Heart left ventricle (tissue), 16 donors: ENCODE measurements at places on chromosomes 5 and 9. TPM values are rescaled to one million over a fixed set of nuclear protein-coding genes. Genes with fewer than 3 reads are reported as not detected.

Gene KCNT1
- 7.4 TPM for total RNA-seq

DNA sequence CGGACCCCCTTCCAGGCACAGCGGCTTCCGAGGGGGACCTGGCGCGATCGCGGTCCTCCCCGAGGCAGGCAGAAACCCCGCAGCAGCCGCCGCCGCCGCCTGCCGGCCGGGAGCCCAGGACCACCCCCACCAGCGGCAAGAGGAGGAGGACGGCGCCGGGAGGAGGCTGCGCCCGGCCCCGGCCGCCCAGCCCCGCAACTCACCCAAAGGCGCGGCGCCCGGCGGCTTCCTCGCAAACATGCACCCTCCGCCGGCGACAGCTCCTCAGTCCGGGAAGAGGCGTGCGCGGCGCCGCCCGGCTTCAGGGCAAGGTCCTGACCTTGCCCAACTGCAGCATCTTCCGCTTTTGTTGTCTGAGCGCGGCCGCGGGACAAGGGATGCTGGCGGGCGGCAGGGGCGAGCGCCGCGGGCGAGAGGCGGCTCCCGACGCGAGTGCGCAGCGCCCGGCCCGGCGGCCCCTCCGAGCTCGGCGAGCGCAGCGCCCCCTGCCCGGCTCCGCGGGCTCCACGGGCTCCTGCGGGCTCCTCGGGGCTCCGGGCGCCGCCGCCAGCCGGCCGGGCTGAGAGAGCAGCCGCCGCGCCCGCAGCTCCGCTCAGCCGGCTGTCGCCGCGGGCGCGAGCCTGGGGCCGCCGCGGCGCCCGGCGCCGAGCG is 507 bp downstream of the CTNND2 start:
- H3K4me1 ChIP-seq = no peaks in the 10 kb centered on the region
- peak; percentile 52 for DNase-seq
- peak overlapping the region; percentile 17 for H3K27ac ChIP-seq
- H3K4me3 ChIP-seq = peak overlapping the region; percentile 52
- peaks cover 12% of the 10 kb centered on the region for H3K27me3 ChIP-seq

DNA sequence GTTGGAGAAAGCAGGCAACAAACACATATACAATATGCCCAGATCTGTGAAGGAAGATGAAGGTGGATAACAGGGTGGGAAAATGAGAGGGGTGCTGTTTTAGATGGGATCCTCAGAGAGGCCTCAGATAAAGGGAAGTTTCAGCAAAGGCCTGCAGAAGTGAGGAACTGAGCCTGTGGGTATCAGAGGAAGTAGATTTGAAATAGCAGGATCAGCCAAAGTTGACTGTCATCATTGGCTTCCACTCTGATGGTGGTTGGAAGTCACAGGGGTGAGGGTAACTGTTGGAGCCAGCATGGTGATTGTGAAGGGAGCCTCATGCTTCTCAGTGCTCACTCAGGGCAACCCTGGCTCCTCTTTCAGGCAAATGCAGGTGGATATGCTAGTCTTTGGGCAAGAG is 607.2 kb upstream of the CLINT1 start:
- H3K27ac ChIP-seq = no peak overlapping the region
- no peaks in the 10 kb centered on the region for H3K36me3 ChIP-seq
- no peak overlapping the region for H3K4me3 ChIP-seq
- H3K4me1 ChIP-seq = peaks cover 16% of the 10 kb centered on the region

Gene ORM2
- total RNA-seq = not detected

GRCh38 chr9:107721705-107722245 is 232.2 kb upstream of the KLF4 start:
- no peaks in the 10 kb centered on the region for H3K36me3 ChIP-seq
- no peaks in the 10 kb centered on the region for H3K27me3 ChIP-seq
- no peak overlapping the region for H3K27ac ChIP-seq
- H3K4me3 ChIP-seq = no peak overlapping the region
- DNase-seq = no peak

- no peak for DNase-seq
- no peak overlapping the region for H3K4me3 ChIP-seq
- H3K27me3 ChIP-seq = no peaks in the 10 kb centered on the region
Measured at GRCh38 chr9:26326563-26326962, 566.0 kb downstream of the CAAP1 start.

GRCh38 chr5:2569774-2570542 is 181.5 kb downstream of the IRX2 start:
- no peaks in the 10 kb centered on the region for H3K36me3 ChIP-seq
- H3K4me3 ChIP-seq = no peak overlapping the region
- no peaks in the 10 kb centered on the region for H3K27me3 ChIP-seq
- no peaks in the 10 kb centered on the region for H3K4me1 ChIP-seq

GRCh38 chr5:2378108-2378507 is 373.4 kb downstream of the IRX2 start:
- H3K4me1 ChIP-seq = no peaks in the 10 kb centered on the region
- no peaks in the 10 kb centered on the region for H3K27me3 ChIP-seq
- H3K27ac ChIP-seq = no peak overlapping the region
- no peak for DNase-seq
- no peaks in the 10 kb centered on the region for H3K36me3 ChIP-seq

Gene C9orf50
- not detected for total RNA-seq

- no peak overlapping the region for H3K4me3 ChIP-seq
- H3K27me3 ChIP-seq = no peaks in the 10 kb centered on the region
- DNase-seq = no peak
Measured at GRCh38 chr5:109063223-109063622, 315.5 kb downstream of the FER start.

DNA sequence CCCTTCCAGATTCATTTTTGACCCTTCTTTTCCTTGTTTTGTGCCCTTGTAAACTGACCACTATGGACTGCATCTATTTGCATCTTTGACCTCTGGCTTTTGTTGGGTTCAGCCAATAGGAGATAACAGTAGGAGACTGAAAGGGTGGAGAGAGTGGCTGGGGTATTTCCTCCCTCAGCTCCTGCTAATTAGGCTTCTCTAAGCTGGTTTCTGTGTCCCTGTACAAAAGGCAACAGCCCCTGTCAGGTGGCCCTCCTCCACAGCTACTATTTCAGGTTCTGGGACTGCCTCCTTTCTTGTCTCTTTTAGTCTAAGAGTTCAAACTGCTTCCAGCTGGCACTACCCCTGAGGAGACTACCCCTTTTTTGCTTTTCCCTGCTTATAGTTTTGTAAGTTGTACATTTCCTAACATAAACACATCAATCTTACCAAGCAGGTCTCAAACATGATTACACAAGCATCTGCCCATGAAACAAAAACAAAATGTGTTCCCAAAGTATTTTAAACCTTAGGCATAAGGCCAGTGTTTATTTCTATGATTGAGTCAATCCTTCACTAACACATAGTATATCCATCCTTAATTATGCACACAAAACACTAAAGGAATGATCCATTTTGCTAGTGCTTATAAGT is 262.0 kb upstream of the TRPM3 start:
- no peaks in the 10 kb centered on the region for H3K4me1 ChIP-seq
- H3K27me3 ChIP-seq = no peaks in the 10 kb centered on the region
- H3K4me3 ChIP-seq = no peak overlapping the region
- no peak for DNase-seq
- H3K27ac ChIP-seq = no peak overlapping the region
- no peaks in the 10 kb centered on the region for H3K36me3 ChIP-seq

GRCh38 chr5:11733185-11733839 is 170.9 kb downstream of the CTNND2 start:
- DNase-seq = no peak
- no peaks in the 10 kb centered on the region for H3K4me1 ChIP-seq
- no peak overlapping the region for H3K27ac ChIP-seq
- H3K4me3 ChIP-seq = no peak overlapping the region

Gene RORB
- total RNA-seq = 2.9 TPM

GRCh38 chr9:113568571-113569321 is 105.2 kb downstream of the RGS3 start:
- no peaks in the 10 kb centered on the region for H3K27me3 ChIP-seq
- H3K36me3 ChIP-seq = no peaks in the 10 kb centered on the region
- H3K4me1 ChIP-seq = peaks cover 92% of the 10 kb centered on the region
- H3K27ac ChIP-seq = peak overlapping the region; percentile 95
- no peak overlapping the region for H3K4me3 ChIP-seq
- DNase-seq = peak; percentile 58

DNA sequence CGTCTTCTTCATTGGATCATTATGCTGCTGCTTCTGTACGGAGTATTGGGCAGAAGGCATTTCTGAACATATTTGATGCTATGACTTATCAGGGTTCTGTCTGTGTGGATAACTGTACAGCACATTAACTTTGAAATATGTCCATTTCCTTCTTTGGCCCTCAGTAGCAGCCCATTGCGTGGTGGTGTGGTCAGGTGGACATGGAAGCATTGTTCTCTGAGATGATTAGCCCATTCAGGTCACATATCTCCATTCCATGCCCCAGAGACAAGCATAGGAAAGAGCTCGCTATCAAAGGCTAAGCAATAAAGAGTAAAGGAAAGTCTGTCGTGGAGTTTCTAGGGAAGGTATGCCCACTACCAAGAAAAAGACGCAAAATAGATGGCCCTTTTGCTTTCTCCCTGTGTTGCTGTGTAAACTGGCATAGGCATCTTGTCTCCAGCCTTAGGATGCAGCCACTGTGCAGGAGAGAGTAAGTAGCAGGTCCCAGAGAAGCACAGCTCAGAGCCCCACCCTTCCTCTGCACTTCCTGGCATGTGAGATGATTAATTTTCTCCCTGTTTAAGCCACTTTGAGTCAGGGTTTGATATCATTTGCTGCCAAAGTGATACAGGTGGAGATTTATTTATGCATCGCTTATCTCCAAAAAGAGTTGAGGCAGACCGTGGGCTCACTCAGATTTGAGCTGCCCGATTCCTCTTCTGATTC is 221.9 kb downstream of the PDZD2 start:
- DNase-seq = no peak
- H3K4me3 ChIP-seq = no peak overlapping the region
- no peaks in the 10 kb centered on the region for H3K36me3 ChIP-seq
- H3K4me1 ChIP-seq = peaks cover 10% of the 10 kb centered on the region
- no peaks in the 10 kb centered on the region for H3K27me3 ChIP-seq
- H3K27ac ChIP-seq = no peak overlapping the region

DNA sequence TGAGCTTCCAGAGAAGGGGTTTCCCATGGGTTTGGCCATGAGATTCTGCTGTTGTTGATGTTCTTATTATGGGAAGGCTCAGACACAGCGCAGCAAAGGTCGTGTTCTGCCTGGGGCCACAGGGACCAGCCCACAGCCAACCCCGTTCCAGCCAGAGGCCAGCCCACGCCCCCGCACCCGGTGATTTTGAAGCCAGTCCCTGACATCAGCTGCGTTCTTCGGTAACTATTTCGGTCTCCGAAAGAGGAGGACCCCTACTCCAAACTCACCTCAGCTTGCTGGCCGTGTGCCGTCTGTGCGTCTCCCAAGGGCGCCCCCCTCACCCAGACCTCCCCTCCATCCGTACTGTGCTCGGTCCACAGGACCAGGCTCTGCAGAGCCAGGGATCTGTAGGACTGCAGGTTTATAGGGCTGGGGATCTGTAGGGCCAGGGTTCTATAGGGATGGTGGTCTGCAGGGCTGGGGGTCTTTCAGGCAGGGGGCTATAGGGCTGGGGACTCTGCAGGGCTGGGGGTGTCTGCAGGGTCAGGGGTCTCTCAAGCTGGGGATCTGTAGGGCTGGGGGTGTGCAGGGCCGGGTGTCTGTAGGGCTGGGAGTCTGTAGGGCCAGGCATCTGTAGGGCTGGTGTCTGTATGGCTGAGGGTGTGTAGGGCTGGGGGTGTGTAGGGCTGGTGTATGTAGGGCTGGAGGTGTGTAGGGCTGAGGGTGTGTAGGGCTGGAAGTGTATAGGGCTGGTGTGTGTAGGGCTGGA is 11.8 kb downstream of the COL5A1 start:
- peak overlapping the region; percentile 13 for H3K27ac ChIP-seq
- H3K27me3 ChIP-seq = no peaks in the 10 kb centered on the region
- no peaks in the 10 kb centered on the region for H3K4me1 ChIP-seq
- DNase-seq = peak; percentile 54

DNA sequence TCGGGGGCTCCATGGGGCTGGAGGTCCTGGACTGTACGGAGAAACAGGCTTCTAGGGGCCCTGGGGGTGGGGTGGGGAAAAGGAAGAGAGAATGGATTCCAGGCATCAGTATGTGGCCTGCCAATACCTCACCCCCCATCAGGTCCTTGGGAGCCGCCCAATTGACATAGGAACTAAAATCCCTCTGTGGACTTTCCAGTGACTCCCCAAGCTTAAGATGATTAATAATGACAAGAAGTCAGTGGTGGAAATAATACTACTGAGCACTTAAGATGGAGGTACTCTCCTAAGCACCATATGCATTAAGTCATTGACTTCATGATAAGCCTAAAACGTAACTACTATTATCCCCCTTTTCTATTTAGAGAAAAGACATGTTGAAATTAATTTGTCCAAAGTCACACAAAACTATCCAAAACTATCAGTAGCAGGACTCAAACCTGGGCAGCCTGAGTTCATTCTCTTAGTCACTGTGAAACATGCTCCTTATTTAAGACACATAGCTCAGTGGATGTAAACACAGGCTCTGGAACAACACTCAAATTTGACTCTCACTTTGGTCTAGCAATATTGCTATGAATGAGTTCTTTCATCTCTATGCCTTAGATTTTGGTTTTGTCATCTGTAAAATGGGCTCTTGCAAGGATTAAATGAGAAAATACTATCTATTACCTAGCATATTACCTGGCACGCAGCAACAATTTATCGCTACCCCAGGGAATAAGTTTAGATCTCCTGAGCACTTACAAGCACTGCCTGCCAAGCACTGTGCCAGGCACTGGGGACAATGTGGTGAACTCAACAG is 9.5 kb downstream of the SPRY4 start:
- DNase-seq = no peak
- H3K36me3 ChIP-seq = peaks cover 44% of the 10 kb centered on the region
- no peak overlapping the region for H3K4me3 ChIP-seq
- peak overlapping the region; percentile 25 for H3K27ac ChIP-seq

DNA sequence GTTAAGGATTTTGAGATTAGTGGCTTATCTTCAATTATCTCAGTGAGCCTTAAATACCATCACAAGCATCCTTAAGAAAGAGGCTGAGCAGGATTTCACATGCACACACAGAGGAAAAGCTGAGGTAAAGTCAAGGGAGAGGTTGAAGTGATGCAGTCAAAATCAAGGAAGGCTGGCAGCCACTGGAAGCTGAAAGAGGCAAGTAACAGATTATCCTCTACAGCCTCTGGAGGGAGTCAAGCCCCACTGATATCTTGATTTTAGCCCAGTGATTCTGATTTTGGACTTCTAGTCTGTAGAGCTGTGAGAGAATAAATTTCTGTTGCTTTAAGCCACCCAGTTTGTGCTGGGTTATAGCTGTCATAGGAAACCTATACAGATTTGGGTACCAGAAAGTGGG is 80.1 kb downstream of the ANKRD31 start:
- DNase-seq = no peak
- no peak overlapping the region for H3K4me3 ChIP-seq
- no peak overlapping the region for H3K27ac ChIP-seq
- H3K27me3 ChIP-seq = no peaks in the 10 kb centered on the region
- no peaks in the 10 kb centered on the region for H3K36me3 ChIP-seq
- H3K4me1 ChIP-seq = no peaks in the 10 kb centered on the region

DNA sequence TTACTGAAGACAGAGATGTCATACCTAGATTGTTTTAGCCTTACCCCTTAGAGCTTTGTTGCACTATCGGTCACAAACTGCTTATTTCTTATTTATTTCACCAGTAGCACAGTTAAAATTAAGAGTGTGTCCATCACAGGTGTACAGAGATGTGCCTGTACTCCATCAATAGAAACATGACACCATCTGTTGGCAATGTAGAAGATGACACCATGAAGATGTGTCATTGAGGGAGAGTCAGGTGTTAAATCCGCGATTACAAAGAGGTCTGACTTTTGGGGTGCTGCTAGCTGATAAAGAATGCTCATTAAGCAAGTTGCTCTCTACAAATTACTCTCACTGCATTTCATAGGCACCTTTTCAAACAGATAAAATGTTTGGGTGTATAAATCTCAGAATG is 164.4 kb downstream of the SMARCA2 start:
- H3K27me3 ChIP-seq = no peaks in the 10 kb centered on the region
- no peak overlapping the region for H3K27ac ChIP-seq
- no peak for DNase-seq
- peaks cover 9% of the 10 kb centered on the region for H3K4me1 ChIP-seq
- H3K36me3 ChIP-seq = no peaks in the 10 kb centered on the region

Gene TMOD1
- total RNA-seq = 106 TPM

Gene PCDHGA8
- total RNA-seq = 4.7 TPM

Gene MSX2
- total RNA-seq = 3.9 TPM
